ENCODE measurements at places on chromosomes 7 and 10.

- DNase-seq, result no peak
These were observed 28.6 kb upstream of the SH2D4B start for GRCh38 chr10:80509108-80509402.

DNA sequence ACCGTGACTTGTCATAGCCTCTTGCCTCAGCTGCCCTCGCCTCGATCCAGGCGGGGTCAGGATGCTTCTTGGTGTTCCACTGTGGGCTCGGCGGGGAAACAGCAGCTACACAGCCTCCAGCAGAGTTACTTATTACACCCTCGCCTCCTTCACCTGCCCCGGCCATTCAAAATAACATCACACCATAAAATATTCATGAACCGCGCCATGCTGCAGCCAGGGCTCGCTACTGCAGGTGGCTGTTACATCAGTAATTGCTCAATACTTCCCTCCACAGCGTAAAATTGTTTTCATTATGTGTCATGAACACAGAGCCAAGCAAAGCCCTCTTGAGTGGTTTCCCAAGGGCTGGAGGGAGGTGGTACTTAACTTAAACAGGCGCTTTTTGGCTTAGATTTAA is 241.5 kb upstream of the SP8 start:
- DNase-seq, result no peak

DNA sequence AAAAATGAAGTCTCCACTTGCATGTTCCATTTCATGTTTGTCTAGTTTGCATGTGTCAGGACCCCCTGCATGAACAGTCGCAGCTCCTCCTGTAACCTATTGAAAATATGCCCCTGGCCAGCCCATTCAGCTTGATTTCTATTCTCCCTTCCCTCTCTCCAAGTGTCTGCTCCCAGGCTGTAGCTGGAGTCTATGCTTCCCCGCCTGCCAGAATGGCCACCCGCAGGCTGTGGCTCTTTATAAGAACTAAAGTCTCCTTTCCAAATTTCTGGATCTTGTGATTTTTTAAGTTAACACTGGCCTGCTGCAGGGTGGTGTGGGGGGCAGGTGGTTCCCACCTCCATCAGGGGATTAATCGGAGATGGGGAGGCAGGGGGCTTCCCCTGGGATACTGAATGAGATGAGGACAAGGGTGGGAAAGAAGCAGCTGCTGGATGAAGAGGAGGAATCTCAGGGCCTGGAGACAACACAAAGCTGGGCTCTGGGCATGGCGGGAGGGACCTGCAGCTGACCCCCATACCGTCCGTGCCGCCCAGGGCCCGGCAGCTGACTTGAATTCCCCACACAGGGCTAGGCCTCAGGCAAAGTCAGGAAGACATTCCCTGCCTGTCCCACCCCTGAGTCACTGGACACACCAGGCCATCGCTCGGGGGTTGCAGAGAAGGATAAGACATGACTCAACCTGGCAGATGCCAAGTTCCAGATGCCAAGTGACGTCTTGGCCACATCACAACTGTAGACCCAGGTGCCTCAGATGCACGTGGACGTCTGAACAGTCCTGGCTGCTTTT is 399.5 kb upstream of the FOXK1 start:
- DNase-seq, result no peak

GRCh38 chr10:75969031-75969430 is 537.6 kb downstream of the LRMDA start:
- no peak for DNase-seq

DNA sequence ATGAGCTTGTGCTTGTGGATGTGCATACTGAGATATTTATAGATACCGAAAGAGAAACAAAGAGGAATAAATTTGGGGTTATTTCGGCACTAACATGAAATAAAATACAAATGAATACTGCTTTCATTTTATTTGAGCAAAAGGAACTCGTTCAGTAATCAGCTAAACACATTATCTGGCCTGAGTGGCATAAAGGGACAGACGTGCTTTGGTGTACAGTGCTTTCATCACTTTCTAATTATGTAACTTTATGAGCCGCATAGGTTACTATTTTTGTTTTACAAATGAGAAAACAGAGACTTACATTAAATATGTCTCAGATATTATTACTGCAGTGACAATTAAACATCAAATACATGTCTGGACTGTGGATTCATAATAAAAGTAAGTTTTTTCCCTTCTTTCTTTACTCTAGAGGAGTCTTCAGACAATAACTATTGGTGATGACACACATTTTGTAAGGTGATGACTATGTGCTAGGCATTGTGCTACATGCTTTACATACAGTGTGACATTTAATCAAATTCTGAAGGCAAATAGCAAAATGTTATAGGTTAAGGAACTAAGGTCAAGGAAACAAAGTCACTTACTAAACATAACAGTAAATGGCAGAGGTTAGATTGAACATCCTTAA is 503.3 kb downstream of the SORCS1 start:
- no peak for DNase-seq

GRCh38 chr7:91352091-91352490 is 87.9 kb downstream of the FZD1 start:
- no peak for DNase-seq
